Myocyte (in vitro differentiated cells): ENCODE measurements at places on chromosomes 12 and 14. TPM values are rescaled to one million over a fixed set of nuclear protein-coding genes. Genes with fewer than 3 reads are reported as not detected.

C12orf42 gene
- total RNA-seq: 0.26 and 0.80 TPM in 2 replicates

IL26 gene
- not detected in 2 replicates for total RNA-seq

NXPH4 gene
- 2.4 and 4.3 TPM in 2 replicates for total RNA-seq

NINJ2 gene
- total RNA-seq: 0.13 TPM in 1 of 2 replicates, not detected in the other

MUCL1 gene
- total RNA-seq: not detected in 2 replicates

SLC22A17 gene
- total RNA-seq: 9.6 and 11.1 TPM in 2 replicates

GRCh38 chr14:104655128-104655848 lies 34.1 kb upstream of the INF2 start:
- no peak for DNase-seq

GRCh38 chr14:50247245-50247644 lies 15.9 kb upstream of the SOS2 start:
- no peak for DNase-seq

DNA sequence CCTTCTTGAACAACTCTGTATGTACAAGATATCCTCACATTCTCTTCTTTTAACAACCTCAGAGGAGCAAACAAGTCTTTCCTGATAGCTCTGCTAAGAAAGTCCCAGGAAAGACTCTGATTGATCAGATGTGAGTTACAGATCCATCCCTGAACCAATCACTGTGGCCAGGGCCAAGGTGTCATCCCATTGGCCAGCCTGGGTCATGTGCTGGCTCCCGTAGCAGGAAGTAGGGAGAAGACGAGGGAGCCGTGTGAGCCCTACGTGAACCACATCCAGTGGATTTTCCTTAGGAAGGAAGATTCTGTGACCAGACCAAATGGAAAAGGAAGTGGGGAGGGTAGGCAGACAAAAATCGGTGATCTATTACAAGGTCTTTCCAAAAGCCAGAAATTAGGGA lies 5.6 kb downstream of the P2RX7 start:
- DNase-seq: no peak

DNA sequence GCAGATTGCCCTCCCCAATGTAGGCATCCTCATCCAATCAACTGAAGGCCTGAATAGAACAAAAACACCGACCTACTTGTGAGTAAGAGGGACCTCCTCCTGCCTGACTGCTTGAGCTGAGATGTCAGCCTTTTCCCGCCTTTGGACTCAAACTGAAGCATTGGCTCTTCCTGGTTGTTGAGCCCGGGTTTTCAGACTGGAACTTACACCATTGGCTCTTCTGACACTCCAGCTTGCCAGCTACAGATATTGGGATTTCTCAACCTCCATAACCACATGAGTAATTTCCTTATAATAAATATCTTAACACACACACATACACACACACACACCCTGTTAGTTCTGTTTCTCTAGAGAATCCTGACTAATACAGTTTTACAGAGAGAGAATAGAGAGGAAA lies 173.4 kb upstream of the NTF3 start:
- no peak for DNase-seq

- DNase-seq: peak; percentile 79
Observed at GRCh38 chr12:42590330-42590934, 886 bp upstream of the PRICKLE1 start.

DNA sequence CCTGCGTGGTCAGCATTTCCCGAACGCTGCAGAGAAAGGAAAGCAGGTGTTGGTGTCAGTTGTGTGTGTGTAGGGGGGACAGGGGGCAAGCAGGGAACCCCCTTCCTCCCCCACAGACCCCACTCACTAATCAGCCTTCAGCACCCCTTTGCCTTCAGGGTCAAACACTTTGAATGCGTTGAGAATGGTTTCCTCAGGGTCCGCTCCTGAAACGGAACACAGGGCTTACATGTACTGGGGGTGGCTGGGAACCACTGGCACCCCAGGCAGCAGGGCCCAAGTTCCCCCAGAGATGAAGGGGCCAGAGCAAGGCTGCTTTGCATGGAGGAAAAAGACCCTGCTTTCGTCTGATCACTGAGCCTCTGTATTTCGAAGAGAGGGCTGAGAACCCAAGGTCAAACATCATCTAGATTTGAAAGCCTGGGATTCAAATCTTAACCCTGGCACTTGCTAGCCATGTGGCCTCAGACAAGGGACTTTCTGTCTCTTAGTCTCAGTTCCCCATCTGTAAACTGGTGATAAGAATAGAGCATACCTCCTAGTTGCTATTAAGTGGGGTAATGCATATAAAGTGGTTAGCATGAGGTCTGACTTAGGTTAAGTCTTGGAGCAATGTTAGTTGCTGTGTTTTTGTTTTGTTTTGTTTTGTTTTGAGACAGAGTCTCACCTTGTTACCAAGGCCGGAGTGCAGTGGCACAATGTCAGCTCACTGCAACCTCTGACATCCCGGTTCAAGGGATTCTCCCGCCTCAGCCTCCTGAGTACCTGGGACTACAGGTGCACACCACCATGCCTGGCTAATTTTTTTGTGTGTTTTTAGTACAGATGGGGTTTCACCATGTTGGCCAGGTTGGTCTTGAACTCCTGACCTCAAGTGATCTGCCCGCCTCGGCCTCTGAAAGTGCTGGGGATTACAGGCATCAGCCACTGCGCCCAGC lies 7.0 kb downstream of the MYL2 start:
- no peak for DNase-seq

DNA sequence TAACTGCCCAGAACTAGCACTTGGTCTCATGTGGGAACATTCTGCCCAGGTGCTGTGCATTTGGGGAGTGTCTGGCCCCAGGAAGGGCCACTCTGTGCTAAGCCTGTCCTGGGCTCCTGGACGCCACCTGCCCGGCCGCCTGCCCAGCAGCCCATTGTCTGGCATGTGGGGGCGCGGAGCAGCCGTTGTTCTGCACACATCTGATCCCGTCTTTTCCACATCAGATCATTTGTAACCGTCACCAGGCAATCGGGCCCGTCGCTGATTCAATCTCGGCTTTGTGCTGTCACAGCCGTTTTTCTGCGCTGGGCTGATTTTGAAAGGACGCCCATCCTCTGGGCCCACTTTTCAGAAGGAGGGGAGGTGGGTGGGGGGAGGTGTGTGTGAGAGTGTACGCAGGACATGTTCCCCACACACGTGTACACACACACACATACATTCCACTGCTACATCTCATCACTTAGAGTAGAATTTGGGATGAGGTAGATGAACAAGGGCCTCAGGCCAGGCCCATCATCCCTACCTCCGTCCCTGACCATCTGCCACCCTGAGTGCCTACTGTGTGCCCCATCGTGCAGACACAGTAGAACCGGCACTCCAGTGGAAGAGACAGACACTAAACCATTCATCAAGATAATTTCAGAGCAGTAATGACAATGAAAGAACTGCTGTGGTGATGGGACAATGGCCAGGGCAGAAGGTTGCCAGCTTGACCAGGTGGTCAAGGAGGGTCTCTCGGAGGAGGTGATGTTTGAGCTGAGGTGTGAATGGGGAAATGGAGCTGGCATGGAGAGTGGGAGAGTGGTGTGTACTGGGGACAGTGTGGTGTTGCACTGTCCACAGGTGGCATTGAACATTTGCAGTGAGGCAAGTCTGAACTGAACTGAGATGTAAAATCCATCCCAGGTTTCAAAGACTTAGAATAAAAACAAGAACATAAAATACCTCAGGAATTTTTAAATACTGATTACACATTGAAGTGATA lies 19.0 kb downstream of the FAM222A start:
- no peak for DNase-seq

GRCh38 chr12:124463341-124463921 lies 104.0 kb downstream of the NCOR2 start:
- DNase-seq: no peak

- DNase-seq: peak; percentile 80
Observed at GRCh38 chr12:120231316-120232011, 30.6 kb upstream of the RPLP0 start.

DNA sequence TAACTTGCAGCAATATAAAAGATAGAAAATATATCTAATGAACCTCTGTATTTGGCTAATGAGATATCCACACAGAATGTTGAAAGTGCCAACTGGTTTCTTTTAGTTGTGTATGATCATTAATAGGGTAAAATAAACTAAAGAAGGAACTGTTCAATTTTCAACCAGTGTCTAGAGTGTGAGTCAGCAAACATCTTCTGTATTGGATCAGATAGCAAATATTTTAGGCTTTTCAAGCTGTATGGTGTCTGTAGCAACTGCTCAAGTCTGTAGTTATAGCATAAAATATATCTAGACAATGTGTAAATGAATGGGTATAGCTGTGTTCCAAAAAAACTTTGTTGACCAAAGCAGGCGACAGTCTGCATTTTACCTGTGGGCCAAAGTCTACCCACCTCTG lies 23.5 kb upstream of the NOVA1 start:
- no peak for DNase-seq

- peak; percentile 31 for DNase-seq
Observed at GRCh38 chr14:94581127-94581999, at the start of gene SERPINA5. TSS of gene SERPINA5 (plus strand) at chr14:94581426. CDS start at chr14:94587363, 5,937 bp downstream.

- DNase-seq: no peak
Observed at GRCh38 chr14:58513272-58513671, 85.8 kb downstream of the KIAA0586 start.

GRCh38 chr12:67855103-67855502 lies 134.1 kb upstream of the IFNG-AS1 start:
- DNase-seq: no peak

DNA sequence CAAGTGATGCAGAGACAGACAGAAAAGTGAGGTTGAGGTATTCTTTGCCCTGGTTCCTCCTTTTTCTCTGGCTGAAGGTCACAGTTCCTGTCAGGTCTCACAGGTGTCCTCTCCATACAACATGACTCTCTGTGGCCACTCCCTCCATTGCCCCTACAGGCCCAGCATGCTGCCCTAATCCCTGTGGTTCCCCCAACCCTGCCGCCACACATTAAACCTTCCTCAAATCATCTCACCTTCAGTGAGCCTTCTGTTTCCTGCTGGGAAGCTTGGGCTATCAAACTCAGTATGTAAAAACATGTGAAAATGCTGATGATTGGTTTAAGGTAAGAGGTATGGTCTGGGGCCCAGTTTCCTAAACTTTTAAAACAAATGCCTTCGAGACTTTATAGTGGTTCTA lies 159.0 kb upstream of the E2F7 start:
- no peak for DNase-seq

- no peak for DNase-seq
Observed at GRCh38 chr12:118220702-118221101, 84.8 kb downstream of the PEBP1 start.

- DNase-seq: no peak
Observed at GRCh38 chr12:122208073-122208820, 4.7 kb downstream of the B3GNT4 start.

- DNase-seq: peak; percentile 90
Observed at GRCh38 chr12:68119724-68120211, 39.8 kb downstream of the IFNG start.
